ENCODE measurements at places on chromosomes 1 and 21.

DNA sequence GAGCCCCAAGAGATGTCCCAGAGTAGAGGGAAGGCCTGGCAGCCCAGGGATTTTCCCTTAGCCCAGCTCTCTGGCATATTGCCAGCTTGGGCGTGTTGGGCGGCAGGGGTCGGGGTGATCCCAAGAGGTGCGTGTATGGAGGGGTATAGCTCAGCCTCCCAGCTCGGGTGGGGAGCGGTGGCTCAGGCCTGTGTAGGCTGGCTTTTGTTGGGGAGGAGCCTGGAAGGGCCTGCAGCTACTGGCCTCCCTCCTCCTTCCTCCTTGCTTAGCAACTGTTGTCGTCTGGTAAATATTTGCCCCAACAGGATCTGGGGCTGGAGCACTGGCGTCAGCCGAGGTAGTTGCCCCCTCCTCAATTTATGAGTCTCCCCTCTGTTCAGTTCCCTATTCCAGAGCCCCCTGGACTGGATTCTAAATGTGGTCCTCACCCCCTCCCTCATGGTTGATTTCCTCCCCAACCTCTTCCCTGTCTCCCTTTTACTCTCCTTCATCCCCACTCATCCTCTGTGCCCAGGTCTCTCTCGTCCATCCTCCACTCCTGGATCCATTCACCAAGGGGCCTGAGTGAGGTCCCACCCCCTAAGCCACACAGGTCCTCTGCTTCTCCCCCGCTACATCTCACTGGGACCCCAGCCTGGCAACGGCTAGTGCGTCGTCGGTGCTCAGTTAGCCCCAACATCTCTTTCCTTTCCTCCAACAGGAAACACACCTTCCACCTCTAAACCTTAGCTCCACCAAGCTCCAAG lies 10.3 kb upstream of the LMNA start:
- peak; percentile 34 for ATAC-seq

DNA sequence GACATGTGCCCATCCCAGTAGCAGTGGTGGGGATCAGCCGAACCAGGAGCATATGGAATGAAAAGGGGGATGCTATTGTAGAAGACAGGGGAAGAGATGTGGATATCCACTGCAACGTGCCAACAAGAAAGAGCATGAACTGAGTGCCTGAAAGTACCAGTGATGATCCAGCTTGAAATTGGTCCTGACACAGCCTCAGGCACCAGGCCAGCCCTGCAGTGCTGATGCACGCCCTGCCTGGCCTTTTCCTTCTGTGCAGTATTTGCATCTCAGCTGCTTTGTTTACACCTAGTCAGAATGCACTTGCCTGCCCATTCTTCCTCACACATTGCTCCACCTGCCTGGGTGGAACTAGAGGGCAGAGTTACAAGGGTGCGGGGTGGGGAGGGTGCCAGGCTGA lies 50.3 kb upstream of the ARTN start:
- no peak for ATAC-seq

DNA sequence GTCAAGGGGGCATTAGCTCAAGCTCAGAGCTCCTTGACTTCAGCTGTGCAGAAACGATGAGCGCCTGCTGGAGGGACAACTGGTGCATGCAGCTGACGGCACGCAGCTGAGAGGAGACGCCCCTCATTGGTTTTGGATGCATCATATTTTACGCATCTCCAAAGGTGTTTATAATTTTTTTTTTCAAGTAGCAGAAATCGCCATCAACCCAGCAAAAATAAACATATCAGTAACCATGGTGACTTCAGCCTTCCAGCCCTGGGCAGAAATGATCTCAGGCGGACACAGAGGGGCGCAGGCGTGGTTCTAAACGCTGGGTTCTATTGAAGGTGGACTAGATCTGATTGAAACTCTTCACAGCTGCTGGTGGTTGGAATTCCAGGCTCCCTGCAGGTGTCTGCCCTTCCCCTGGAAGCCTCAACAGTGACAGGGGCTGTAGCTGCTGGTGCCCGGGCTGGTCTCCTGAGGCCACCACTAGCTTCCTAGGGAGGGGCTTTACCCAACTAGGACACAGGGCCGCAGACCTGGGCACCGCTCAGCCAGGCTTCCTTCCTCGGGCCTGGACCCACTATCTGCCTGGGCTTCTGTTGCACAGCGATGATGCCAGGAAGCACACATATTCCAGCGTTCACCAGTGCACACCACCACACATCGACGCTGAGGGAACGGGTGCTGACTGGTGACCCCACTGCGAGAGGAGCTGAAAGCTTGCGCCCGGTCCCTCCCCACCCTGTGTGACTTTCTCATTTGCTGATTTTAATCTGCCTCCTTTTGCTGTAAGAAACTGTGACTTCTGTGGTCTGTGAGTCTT lies 63.7 kb upstream of the ABCG1 start:
- no peak for ATAC-seq

- ATAC-seq: no peak
Observed at GRCh38 chr1:115343200-115343737, 5.2 kb upstream of the NGF start.

Data from activated T-helper 17 cell treated with anti-CD3 and anti-CD28 coated beads, Interleukin-2, amount 50 U/mL, for 72 hours (primary cell).